ENCODE measurements at places on chromosomes 2 and 18. TPM values are rescaled to one million over a fixed set of nuclear protein-coding genes. Genes with fewer than 3 reads are reported as not detected.

The PPP3R1 gene
- 20.6 TPM for total RNA-seq

GRCh38 chr2:43609290-43609918, 13.6 kb upstream of the THADA start:
- peak; percentile 22 for DNase-seq

DNA sequence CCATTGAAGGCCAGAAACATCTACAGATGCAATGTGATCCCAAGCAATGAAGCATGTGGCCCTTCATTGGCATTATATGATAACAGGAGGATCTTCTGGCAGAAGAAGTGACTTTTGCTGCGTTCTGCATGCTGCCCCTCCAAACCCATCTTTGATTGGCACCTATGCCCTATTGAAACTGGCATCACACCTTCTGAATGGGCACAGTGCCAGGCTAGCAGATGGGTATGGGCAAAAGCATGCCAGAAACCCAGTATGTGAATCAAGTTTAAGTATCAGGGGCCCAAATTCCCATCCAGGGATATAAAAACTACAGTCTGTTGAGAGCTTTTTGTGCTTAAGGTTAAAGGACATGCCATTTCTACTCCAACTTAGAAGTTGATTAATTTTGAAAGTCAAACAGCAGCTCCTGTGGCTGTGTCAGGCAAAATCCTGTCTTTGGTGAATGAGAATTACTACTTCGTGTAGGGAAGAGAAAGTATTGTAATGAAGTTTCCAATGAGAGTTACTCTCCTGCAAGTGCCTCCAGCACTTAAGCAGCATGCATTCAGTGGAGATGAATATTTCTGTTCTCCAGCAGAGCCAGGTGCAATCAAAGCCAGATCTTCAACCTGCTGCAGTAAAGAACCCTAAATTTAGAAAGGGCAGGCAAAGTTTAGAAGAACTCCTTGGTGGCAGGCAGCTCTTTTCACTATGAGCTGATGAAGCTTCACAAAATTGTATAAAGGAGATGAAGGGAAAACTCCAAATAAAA, 8.6 kb downstream of the VRK2 start:
- no peak for DNase-seq

GRCh38 chr2:27723372-27724144, 48.0 kb upstream of the MRPL33 start:
- DNase-seq = peak; percentile 61

GRCh38 chr2:40037303-40037702, 258.2 kb upstream of the THUMPD2 start:
- no peak for DNase-seq

The EFHD1 gene
- 14.9 TPM for total RNA-seq

GRCh38 chr2:28166956-28167355, 225.7 kb upstream of the FOSL2 start:
- DNase-seq = no peak

All from Peyer's patch (tissue), 4 donors.